ENCODE measurements at places on chromosomes 5 and 9.
A peak's percentile ranks its signal among the peaks of the same experiment; 100 is the strongest.

DNA sequence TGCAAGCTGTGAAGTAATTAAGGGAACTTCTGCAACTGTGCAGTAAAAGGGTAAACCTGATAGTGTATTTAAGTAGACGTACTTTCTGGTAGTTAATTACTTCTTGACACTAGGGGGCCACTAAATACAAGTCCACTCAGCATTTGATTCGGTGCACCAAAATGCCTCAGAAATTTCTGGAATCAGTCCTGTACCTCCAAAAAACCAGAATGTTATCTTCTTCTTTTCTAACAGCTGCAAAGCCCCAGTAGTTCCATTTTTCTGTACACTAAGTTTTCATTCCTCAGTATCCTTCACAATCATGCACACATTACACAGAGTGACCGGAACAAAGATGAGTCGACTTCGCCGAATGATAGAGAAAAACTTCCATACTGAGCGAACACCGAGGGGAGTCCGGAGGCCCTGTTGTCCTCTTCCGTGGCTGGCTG is 484 bp downstream of the GFM2 start:
- DNase-seq, result peak; percentile 36

GRCh38 chr5:170540271-170540670 is 36.5 kb downstream of the KCNIP1 start:
- no peak for DNase-seq

- no peak for DNase-seq
Measured at GRCh38 chr9:8709731-8710130, 910.2 kb upstream of the DMAC1 start.

DNA sequence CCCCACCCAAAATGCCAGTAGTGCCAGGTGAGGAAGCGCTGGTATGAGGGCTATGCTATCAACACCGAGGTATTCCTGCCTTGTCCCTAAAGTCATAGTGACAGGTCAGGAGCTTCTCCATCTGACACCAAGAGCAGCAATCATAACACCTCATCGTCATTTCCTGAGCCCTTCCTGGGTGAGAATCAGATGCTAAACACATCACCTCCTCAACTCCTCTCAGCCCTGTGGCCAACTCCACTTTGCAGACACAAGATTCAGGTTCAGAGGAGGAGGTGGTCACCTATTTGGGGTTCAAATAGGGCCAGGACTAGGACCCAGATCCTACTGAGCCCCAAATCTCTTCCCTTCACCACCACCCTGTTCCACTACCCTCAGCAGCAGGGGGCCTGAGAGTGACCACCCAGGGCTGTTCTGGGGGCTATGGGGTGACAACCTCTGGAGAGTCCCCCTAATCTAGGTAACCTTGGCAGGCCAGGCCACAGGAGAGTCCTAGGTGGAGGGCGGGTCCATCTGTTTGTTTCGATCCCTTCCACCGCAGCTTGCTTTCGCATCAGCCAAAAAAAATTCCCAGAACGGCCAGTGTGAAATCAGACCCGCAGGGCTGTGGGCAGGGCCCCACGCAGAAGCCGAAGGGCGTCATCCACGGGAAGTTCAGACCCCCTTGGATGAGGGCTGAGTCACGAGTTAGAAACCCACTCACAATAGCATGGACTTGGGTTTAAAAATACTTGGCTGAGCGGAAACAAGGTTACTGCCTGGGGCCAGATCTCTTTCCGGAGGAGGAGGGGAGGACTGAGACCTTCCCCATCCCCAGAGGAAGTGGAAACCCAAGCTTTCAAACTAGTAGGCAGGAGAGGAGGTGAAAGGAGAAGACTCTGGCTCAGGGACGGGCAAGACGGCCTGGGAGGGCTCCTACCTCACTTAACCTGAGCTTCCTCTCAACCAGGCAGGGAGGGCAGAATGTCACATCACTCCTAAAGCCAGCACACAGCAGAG is 8.7 kb downstream of the STK10 start:
- no peak for DNase-seq

- DNase-seq, result no peak
Measured at GRCh38 chr5:135857630-135858311, 23.3 kb downstream of the SLC25A48 start.

- no peak for DNase-seq
Measured at GRCh38 chr9:136525841-136526499, 19.9 kb downstream of the NOTCH1 start.

DNA sequence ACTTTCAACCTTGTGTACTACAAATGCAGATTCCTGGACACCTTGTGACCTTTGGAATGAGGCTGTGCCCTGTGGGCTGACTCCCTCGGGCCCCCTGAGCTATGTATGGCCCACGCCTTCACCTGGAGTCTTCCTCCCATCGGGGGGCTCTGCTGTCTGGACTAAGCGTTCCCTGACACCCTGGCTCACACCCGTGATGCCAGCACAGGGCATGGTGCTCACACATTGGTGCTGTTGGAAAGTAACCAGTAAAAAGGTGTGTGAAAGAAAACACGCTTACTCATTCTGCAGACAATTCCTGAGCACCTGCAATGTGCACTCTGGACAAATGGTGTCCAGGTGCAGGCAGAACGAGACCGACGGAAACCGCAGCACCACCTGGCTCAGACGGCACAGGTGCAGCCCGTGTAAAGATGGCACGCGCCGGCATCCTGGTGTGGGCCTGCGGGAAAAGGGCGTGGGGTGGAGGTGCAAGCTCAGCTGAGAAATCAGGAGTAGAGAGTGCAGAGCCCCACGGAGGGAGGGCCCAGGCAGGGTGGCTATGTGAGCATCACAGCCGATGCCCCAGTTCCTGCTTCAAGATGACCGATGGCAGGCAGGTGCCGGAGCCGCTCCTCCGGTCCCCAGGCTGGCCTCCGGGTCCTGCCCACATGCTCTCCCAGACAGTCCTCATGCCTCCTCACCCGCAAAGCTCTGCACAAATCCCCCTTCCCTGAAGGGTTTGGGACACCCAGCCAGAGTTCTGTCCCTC is 11.0 kb downstream of the LPCAT1 start:
- DNase-seq, result no peak
